ENCODE measurements at places on chromosomes 3 and 15.

- DNase-seq = no peak
These were observed 279.8 kb downstream of the RORA start for GRCh38 chr15:60949039-60949977.

DNA sequence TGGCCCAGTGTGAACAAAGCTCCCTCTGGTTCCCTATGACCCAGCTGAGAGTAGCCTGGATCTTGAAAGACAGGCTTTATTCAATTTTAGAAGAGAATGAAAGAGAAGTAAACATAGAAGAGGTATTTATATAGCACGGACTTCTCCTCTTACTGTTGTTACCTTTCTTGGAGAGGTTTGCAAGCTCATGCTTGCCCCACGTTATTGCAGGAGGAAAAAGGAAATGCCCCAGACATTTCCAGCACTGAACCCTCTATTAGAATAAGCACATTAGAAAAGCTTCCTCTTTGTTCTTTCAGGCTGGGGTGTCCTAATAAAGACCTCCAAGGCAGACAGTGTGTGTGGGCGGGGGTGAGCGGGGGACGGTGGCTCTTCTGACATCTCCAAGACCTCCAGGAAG is 98.7 kb upstream of the AGBL1 start:
- DNase-seq = no peak

DNA sequence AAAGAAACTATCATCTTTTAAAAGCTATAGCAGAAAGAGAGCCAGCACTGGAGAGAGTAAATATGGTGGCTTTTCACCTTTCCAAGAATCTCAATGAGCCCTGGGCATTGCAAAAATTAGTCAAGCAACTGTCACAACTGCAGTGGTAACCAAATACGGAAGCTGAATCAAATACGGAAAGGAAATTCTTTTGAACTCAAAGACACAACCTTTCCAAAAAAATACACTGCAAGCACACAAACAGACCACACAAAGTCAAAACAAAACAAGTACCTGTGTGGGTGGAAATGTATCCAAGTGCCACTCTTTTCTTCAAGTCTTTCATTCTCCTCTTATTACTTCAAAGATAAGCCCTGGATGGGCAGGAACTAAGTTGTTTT is 17.6 kb downstream of the VGLL4 start:
- no peak for DNase-seq

GRCh38 chr3:169871129-169871886 is 1.6 kb upstream of the LRRC31 start:
- no peak for DNase-seq

DNA sequence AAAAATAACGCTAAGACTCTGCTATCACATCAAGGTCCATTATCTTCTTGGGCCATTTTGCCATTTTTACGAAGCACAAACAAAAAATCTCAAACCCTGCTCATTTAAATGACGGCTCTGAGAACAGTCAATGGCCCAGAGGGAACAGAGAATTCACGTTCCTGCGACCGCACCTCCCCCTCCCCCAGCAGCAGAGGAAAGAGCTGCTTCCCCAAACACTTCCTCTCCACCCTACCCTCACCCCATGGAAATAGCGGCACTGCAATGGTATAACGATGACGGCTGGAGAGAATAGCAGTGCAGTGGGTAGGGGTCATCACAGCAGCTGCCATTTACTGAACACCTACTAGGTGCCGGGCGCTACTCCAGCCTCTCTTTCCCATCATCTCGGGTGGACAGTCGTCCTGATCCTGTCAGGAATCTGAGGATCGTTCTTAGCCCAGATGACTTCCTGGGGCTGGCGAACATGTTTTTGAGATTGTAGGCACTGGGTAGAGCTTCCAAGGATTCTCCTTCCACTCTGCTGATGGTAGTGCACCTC is 113.3 kb downstream of the IQSEC1 start:
- DNase-seq = no peak

DNA sequence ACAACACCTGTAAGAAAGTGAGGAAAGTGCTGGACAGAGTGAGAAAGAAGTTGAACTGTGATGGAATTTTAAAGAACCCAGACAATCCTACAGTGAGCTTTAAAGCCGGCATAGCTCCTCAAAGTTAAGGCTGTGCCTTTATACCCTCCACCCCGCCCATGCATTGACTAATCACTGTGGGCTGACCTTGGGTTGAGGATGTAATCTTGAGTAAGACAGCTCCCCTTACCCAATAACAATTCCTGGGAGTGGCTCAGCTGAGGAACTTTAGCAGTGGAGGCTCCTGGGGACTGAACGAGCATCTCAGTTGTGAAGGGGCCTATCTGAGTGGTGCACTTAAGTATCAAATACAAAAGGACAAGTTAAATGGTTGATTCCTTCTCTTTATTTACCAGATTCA is 35.7 kb upstream of the ZNF770 start:
- DNase-seq = no peak

DNA sequence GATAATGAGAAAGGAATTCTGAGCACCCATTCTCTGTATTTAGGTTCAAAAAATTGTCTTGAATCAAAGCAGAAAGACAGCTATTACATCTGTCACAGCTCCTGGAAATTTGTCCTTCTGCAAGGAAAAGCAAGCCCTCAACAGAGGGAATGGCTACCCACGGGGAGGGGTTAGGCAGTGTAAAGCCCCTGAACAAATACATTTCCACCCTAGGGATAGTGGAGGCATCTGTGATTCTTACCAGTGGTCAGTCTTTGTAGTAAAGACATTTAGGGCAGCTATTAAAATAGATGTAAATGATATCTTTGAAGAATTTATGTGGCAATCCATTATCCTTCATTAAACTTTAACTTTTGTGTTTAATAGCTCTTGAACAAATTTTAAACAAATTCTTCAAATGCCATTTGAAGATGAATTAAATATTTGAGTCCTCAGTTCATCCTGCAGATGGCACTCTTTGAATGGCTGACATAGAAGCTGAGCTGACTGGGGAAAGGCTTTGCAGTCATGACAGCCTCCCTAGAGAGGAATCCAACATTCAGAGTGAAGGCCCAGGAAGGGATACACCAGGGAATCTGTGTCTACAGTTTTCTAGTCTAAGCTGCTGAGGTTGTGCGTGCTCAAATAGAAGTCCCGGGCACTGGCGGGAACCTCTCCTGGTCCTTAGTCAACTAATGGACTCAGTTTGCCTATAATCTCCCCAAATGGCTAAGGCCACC is 359.7 kb upstream of the ROPN1 start:
- DNase-seq = peak; percentile 6

GRCh38 chr3:116127464-116127863 is 317.8 kb downstream of the LSAMP start:
- DNase-seq = no peak

GRCh38 chr3:105284876-105285275 is 81.8 kb upstream of the ALCAM start:
- no peak for DNase-seq

- no peak for DNase-seq
These were observed 25.8 kb downstream of the ALDH1L1 start for GRCh38 chr3:126154391-126155279.

GRCh38 chr3:124078953-124079911 is 87.3 kb upstream of the ROPN1 start:
- DNase-seq = peak; percentile 0

- DNase-seq = no peak
These were observed 48.9 kb upstream of the ATP10A start for GRCh38 chr15:25912035-25912434.

DNA sequence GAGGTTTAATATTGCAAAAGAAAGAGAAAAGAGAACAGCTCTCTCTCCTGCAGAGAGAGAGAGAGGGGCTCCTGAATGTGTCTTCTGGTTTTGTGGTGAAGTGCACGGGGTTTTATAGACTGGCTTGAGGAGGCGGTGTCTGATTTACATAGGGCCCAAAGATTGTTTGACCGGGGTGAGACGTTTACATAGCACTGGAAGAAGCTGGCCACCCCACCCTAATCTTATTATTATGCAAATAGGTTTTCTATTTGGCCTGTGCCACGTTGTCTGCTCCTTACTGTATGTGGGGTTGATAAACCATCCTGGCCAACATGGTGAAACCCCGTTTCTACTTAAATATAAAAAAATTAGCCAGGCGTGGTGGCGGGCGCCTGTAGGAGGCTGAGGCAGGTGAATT is 268.6 kb downstream of the SV2B start:
- DNase-seq = no peak

GRCh38 chr3:134823679-134824078 is 28.6 kb downstream of the EPHB1 start:
- DNase-seq = no peak

DNA sequence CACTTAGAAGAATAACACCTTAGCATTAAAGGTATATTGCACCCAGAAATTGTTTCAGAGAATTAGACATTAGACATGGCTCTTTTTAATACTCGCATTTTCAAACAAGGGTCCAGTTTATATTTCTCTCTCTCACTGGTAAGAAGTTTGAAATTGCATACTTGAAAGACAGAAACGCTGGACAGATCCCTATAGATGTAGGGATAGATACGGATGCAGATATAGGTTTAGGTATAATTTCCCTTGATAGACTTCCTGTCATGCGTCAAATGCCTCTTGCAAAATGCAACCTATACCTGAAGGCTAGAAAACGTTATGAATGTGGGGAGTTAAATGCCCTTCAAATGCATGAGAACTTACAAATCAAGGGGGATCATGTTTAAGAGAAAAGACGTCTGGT is 99.4 kb upstream of the BCL6 start:
- DNase-seq = no peak

GRCh38 chr3:38325256-38325655 is 21.3 kb upstream of the XYLB start:
- DNase-seq = no peak

- no peak for DNase-seq
These were observed 837.4 kb downstream of the CADM2 start for GRCh38 chr3:85796140-85796539.

GRCh38 chr3:18208856-18209255 is 216.3 kb downstream of the SATB1 start:
- DNase-seq = no peak

DNA sequence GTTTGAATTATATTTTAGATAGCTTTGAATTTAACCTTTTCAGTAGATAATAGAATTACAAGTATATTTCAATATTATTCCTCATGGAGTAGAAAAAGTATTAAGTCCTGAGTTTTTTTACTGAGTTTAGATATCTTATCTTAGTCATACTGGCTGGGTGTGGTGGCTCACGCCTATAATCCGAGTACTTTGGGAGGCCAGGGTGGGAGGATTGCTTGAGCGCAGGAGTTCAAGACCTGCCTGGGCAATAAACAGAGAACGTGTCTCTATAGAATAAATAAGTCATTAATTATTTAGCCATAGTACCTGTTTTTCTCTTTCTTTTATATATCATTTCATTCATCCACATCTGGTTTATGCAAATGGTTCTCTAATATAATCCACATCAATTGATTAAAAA is 9.9 kb downstream of the RAP2B start:
- no peak for DNase-seq

- no peak for DNase-seq
These were observed 262.9 kb upstream of the SLITRK3 start for GRCh38 chr3:165459111-165459510.

- no peak for DNase-seq
These were observed 6.2 kb upstream of the CEP70 start for GRCh38 chr3:138600100-138600745.

DNA sequence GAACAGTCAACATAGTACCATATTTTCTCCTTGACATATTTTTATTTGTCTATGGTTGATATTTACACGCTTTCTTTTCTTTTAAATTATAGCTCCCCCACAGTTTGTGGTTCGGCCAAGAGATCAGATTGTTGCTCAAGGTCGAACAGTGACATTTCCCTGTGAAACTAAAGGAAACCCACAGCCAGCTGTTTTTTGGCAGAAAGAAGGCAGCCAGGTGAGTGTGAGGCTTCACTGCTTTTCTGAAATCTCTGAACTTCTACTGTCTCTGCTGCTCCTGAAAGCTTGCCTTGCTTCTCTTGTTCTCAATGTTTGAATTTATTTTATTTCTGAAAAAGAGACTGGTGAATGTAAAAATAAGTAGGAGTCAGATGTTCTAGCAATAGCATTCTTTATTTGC is 506.3 kb downstream of the ROBO2 start:
- no peak for DNase-seq

DNA sequence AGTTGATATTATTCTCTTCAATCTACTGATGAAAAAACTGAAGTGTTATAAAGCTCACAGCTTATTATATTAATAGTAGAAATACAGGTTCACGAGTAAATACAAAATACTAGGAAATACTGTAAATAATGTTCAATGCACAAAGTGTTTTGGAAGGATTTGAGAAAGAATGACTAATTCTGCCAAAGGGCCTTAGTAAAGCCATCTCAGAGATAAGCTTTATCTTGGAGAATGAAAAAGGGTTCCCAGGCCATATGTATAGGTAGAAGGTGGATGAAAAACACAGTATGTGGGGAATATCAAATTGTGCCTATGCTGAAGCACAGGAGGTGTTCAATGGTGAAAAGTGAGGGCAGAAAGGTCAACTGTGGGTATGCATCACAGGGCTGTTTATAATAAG is 123.5 kb downstream of the CMSS1 start:
- no peak for DNase-seq

DNA sequence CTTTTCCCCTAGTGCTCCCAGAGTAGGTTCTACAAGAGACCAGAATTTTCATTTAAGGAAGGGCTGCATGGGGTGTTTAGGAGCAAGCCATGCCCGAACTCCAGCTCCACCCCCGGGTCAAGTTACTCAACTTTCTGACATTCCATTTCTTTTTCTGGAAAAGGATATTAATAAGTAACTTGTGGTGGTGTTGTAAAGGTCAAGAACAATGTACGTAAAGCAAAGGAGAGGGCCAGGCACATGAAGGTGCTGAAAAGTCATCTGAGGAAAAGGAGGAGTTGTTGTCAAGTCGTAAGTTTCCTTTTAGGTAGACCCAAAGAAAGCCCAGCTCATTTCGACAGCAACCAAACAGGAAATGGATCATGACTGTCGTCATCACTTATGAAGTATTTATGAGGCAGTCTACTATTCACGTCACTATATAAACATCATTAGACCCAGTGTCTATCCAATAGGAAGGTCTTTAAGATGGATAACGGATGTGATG is 319.6 kb upstream of the IL12A start:
- DNase-seq = no peak

- DNase-seq = peak; percentile 24
These were observed 27.2 kb upstream of the ZNF502 start for GRCh38 chr3:44685128-44685800.

DNA sequence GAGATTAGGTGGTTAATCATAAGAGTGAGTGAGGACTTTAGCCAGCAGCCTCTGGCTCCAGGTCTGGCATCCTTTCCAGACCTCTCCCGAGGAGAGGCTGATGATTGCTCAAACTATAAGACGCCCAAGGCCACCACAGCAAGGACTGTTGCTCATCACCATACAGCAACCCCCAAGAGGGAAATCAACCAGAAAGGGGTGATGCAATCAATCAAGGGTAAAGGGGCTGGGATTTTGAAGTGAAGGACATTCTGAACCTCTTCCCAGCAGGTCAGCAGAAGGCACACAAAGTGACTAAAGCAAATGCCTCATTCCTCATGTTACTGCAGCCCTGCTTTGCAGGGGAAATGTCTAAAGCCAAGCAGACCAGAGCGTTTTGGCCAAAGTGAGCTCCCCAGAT is 247.3 kb upstream of the IGF1R start:
- no peak for DNase-seq
